ENCODE measurements at places on chromosomes 5 and 9. TPM values are rescaled to one million over a fixed set of nuclear protein-coding genes. Genes with fewer than 3 reads are reported as not detected.

Gene IRX1
- total RNA-seq: not detected

Gene PFN3
- not detected for total RNA-seq

Gene GPRIN1
- 1.5 TPM for total RNA-seq

GRCh38 chr5:68460147-68460798 lies 244.7 kb downstream of the PIK3R1 start:
- H3K4me1 ChIP-seq: peaks cover 12% of the 10 kb centered on the region
- peak; percentile 82 for DNase-seq
- H3K36me3 ChIP-seq: no peaks in the 10 kb centered on the region
- no peak overlapping the region for H3K27ac ChIP-seq
- H3K27me3 ChIP-seq: no peaks in the 10 kb centered on the region

DNA sequence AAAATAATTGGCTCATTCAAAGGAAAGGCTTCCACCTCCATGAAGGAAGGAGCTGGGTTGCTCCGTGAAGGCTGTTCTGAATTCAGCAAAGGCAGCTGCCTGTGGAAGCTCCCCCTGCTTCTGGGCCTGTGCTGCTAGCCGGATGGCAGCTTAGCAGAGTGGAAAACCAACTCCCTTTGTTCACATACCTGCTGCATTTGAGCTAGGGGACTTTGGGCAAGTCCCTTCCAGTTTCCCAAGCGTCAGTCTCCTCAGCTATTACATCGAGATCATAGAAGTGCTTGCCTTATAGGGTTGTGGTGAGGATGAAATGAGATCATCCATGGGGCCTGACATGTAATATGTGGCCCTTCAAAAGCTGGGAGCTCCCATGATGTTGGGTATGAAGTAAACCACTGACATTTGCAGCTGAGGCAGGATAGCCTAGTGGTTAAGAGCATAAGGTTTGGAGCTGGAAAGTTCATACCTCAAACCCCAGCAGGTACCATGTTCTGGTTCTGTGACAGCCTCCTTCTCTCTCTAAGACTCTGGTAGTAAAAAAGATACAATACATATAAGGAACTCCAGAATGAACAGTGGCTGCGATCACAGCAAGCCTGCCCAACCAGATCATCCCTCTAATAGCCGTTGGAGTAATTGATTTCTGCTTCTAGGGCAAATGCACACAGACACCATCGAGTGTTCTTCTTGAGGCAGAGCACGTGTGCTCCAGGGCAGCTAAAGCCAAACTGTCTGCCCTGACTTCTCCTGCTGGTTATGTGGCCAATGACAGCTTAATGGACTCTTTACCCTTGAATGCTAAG lies 11.0 kb upstream of the DENND1A start:
- H3K4me3 ChIP-seq: no peak overlapping the region
- no peak overlapping the region for H3K27ac ChIP-seq
- no peaks in the 10 kb centered on the region for H3K27me3 ChIP-seq
- DNase-seq: no peak
- no peaks in the 10 kb centered on the region for H3K4me1 ChIP-seq

GRCh38 chr9:126233175-126233574 lies 93.5 kb upstream of the MVB12B start:
- H3K27me3 ChIP-seq: no peaks in the 10 kb centered on the region
- no peak overlapping the region for H3K27ac ChIP-seq
- no peaks in the 10 kb centered on the region for H3K4me1 ChIP-seq
- no peak overlapping the region for H3K4me3 ChIP-seq

Gene RASA1
- total RNA-seq: 20.3 TPM

Gene PRDM9
- total RNA-seq: not detected

DNA sequence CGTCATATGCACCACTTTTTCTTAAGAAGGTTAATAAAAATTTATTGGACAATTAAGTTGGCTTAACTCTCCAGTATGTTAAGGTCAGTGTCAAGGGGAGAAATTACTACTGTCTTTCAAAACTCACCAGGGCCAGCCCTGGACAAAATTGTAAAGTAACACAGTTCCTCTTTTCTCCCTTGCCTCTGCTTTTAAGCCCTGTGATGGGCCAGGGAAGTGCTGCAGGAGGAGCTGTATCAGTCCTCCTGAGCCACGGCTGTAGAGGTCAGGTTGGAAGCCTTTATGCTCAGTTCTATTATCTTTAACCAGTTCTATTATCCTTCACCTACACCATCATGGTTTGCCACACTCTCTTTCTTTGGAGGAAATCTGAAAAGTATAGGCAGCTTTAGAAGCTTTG lies 11.5 kb upstream of the PPP2R2B start:
- DNase-seq: no peak
- H3K27me3 ChIP-seq: no peaks in the 10 kb centered on the region
- no peak overlapping the region for H3K4me3 ChIP-seq
- H3K27ac ChIP-seq: no peak overlapping the region
- H3K4me1 ChIP-seq: peaks cover 7% of the 10 kb centered on the region

GRCh38 chr5:17230808-17231525 lies 13.5 kb downstream of the BASP1 start:
- H3K27ac ChIP-seq: no peak overlapping the region
- no peak for DNase-seq
- no peaks in the 10 kb centered on the region for H3K36me3 ChIP-seq

Gene CBY3
- total RNA-seq: not detected

Gene CATSPER3
- 0.31 TPM for total RNA-seq

GRCh38 chr5:40514976-40515375 lies 164.7 kb upstream of the PTGER4 start:
- H3K36me3 ChIP-seq: no peaks in the 10 kb centered on the region
- H3K4me1 ChIP-seq: peaks cover 12% of the 10 kb centered on the region
- no peaks in the 10 kb centered on the region for H3K27me3 ChIP-seq
- no peak overlapping the region for H3K27ac ChIP-seq
- H3K4me3 ChIP-seq: no peak overlapping the region

DNA sequence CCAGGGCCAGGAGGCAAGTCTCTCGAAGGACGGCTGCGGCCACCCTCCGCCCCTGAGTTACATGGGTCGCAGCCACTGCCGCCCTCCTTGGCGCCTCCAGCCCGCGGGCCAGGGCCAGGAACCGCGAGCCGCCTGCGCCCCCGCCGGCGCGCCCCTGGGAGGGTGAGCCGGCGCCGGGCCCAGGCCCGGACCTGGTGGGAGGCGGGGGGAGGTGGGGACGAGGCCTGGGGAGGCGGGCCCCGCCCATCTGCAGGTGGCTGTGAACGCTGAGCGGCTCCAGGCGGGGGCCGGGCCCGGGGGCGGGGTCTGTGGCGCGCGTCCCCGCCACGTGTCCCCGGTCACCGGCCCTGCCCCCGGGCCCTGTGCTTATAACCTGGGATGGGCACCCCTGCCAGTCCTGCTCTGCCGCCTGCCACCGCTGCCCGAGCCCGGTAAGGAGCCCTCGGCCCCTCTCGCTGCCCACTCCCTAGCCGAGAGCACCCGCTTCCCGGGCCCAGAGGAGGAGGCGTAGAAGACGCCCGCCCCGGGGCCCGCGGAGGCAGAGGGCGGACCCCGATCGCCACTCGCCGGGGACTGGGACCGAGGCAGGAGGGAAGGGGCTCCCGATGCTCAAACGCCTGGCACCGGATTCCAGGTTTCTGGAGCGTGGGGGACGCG lies at the start of gene ASS1:
TSS of gene ASS1 (plus strand) at position 397 of the 657 bp plus-strand sequence. CDS start 7,268 bp downstream, outside the sequence.
- H3K4me1 ChIP-seq: peaks cover 13% of the 10 kb centered on the region
- H3K27me3 ChIP-seq: peaks cover 5% of the 10 kb centered on the region
- H3K36me3 ChIP-seq: no peaks in the 10 kb centered on the region
- H3K27ac ChIP-seq: no peak within 1 kb of the TSS
- DNase-seq: peak; percentile 40

GRCh38 chr9:21906213-21906612 lies 88.0 kb downstream of the CDKN2A start:
- H3K27me3 ChIP-seq: no peaks in the 10 kb centered on the region
- H3K36me3 ChIP-seq: no peaks in the 10 kb centered on the region
- DNase-seq: no peak
- H3K4me1 ChIP-seq: no peaks in the 10 kb centered on the region
- no peak overlapping the region for H3K4me3 ChIP-seq

DNA sequence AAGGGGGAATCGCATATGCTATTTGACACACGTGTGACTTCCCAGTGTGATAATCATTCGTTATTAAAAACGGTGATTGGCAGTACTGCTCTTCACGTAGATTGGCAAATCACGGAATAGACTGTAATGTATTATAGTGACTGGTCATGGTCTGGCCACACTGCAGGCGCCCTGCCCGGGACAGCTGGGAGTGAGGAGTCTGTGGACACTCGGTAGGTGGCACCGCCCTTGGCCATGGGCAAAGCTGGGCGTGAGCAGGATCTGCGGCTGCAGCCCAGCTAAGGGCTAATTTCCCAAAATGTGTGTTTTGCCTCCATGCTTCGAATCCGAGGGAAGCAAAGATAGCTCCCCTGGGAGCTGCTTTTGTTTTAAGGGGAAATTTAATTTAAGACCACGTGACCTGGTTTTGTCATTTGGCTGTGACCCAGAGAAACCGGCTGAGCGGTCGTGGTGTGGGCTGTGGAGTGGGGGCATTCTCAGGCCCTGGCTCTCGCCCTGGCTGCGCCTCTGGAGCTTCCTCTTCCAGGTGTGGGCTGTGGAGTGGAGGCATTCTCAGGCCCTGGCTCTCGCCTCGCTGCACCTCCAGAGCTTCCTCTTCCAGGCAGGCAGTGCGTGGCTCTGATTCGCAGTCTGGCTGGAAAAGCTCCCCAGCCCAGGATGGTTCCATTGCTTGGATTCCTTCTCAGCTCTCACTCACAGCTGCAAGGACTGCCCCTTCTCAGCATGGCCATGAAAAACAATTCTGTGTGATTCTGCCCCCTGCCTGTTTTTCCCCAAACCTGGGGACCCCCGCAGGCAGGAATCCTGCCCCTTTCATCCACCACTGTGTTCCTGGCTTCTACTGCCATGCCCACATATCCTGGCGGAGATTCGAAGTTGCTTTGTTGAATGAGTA lies 131.1 kb downstream of the OLFM1 start:
- H3K27me3 ChIP-seq: no peaks in the 10 kb centered on the region
- no peak overlapping the region for H3K27ac ChIP-seq
- no peak overlapping the region for H3K4me3 ChIP-seq
- DNase-seq: no peak
- no peaks in the 10 kb centered on the region for H3K36me3 ChIP-seq

Gene IFNB1
- total RNA-seq: not detected

DNA sequence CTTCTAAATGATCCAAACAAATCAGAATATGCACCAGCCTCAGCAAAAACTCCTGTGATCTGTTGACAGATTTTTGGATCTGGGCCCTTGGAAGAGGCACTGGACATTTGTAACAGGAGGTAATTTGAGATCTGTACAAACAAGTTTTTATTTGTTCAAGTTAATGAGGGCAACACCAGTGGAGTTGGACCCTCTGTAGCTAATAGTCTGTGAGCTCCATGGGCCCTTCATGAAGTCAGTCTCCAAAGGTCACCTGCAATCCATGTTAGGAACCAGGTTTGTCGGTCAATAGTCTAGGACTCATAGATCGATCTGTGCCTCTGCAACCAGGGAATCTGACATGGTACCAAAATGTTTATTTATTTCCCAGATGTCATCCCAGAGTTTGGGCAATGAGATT lies 40.9 kb downstream of the PAM start:
- no peak overlapping the region for H3K4me3 ChIP-seq
- no peak for DNase-seq
- no peaks in the 10 kb centered on the region for H3K27me3 ChIP-seq
- H3K4me1 ChIP-seq: peaks cover 12% of the 10 kb centered on the region
- no peaks in the 10 kb centered on the region for H3K36me3 ChIP-seq
- no peak overlapping the region for H3K27ac ChIP-seq

DNA sequence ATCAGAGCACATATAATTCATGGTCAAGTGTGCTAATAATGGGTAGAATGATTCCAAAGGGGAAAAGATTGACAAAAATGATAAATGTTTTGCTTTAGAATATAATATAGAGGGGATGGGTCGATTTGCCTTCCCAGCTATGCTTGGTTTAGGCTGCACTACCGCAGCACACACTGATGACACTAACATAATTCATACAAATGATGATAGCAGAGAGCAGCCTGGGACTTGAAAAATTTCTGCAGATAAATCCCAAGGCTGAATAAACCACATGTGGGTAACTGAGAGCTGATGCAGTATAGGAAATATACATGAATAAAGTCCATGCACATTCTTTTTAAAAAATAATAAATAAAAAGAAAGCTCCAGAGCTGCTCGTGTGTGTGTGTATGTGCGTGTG lies 54.5 kb downstream of the EFNA5 start:
- H3K4me3 ChIP-seq: no peak overlapping the region
- no peaks in the 10 kb centered on the region for H3K27me3 ChIP-seq
- H3K27ac ChIP-seq: no peak overlapping the region

Gene SMIM3
- 7.0 TPM for total RNA-seq

- no peaks in the 10 kb centered on the region for H3K36me3 ChIP-seq
- no peak overlapping the region for H3K27ac ChIP-seq
- H3K27me3 ChIP-seq: no peaks in the 10 kb centered on the region
- DNase-seq: no peak
Measured at GRCh38 chr5:42572313-42572712, 149.1 kb downstream of the GHR start.

DNA sequence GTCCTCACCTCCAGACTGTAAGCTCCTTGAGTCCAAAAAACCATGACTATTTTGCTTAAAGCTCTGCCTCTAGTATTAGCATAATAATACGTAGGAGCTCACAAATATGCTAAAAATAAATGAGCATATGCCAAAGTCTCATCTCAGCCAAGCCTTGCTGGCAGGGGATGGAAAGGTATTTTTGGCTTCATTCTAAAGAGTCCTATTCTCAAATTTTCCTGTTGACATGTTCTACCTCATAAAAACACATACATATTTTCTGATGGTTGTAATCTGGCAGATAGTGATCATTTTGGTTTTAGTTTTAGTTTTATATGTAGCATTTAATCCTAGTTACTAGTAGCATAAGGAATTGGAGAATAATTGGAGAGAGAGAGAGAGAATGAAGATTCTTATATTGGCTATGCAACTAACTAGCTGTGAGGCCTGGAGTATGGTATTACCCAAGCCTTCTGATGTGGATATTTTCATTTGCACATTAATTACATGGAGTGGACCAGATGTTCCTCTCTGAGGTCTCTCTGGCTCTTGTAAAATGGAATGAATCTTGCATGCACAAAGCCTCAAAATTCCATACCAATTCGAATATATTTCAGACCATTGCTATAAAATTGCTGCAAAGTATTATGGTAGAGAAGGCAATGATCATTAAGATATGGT lies 55.8 kb downstream of the PIP5K1B start:
- no peak overlapping the region for H3K4me3 ChIP-seq
- no peaks in the 10 kb centered on the region for H3K36me3 ChIP-seq
- no peaks in the 10 kb centered on the region for H3K4me1 ChIP-seq
- H3K27me3 ChIP-seq: no peaks in the 10 kb centered on the region

Gene SPATA31E1
- not detected for total RNA-seq

Gene TIGD6
- total RNA-seq: 2.5 TPM

Gene TMEM174
- total RNA-seq: not detected

- H3K27ac ChIP-seq: no peak overlapping the region
- no peak for DNase-seq
- no peak overlapping the region for H3K4me3 ChIP-seq
- no peaks in the 10 kb centered on the region for H3K27me3 ChIP-seq
- H3K4me1 ChIP-seq: peaks cover 6% of the 10 kb centered on the region
Measured at GRCh38 chr5:134048864-134049263, 44.1 kb upstream of the VDAC1 start.

DNA sequence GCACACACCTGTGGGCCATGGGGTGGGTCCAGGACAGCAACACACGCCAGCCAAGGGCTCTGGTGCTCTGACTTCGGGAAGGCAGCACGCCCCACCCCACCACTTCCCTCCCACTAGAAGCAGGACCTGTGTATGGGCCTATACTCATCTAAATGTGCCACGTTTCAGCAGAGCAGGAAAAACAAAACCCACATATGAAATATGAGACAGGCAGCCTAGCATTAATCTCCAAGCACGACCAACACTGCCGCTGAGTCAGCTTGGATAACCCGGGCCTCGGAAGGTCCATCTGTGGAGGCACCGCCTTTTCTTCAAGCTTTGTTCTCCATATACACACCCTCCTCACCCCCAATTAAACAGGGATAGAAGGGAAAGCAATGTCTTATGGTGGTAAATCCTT lies 203.1 kb downstream of the ROR2 start:
- H3K4me1 ChIP-seq: no peaks in the 10 kb centered on the region
- H3K27me3 ChIP-seq: no peaks in the 10 kb centered on the region
- DNase-seq: no peak
- no peak overlapping the region for H3K27ac ChIP-seq
- H3K36me3 ChIP-seq: no peaks in the 10 kb centered on the region
- no peak overlapping the region for H3K4me3 ChIP-seq
